ENCODE measurements at places on chromosomes 1 and 21.
A peak's percentile ranks its signal among the peaks of the same experiment; 100 is the strongest.

DNA sequence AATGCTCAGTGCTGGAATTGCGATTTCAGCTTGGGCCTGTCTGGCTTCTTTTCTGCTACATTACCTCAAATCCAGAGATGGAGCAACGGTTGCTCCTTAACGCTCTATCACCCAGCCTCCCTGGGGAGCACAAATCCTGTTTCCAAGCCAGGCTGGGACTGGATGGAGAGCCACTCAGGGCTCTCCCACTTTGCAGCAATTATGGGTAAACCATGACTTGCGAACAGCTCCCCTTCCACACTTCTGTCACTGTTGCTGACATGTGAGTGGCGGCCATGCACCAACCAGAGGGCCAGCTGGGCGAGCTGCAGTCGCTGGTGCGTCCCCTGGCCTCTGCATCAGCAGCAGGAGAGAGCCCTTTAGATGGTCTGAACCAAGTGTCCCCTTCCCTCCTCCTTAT lies 65.1 kb upstream of the RAB4A start:
- DNase-seq: no peak

GRCh38 chr1:171833091-171833825 lies 8.0 kb upstream of the DNM3 start:
- DNase-seq: no peak

DNA sequence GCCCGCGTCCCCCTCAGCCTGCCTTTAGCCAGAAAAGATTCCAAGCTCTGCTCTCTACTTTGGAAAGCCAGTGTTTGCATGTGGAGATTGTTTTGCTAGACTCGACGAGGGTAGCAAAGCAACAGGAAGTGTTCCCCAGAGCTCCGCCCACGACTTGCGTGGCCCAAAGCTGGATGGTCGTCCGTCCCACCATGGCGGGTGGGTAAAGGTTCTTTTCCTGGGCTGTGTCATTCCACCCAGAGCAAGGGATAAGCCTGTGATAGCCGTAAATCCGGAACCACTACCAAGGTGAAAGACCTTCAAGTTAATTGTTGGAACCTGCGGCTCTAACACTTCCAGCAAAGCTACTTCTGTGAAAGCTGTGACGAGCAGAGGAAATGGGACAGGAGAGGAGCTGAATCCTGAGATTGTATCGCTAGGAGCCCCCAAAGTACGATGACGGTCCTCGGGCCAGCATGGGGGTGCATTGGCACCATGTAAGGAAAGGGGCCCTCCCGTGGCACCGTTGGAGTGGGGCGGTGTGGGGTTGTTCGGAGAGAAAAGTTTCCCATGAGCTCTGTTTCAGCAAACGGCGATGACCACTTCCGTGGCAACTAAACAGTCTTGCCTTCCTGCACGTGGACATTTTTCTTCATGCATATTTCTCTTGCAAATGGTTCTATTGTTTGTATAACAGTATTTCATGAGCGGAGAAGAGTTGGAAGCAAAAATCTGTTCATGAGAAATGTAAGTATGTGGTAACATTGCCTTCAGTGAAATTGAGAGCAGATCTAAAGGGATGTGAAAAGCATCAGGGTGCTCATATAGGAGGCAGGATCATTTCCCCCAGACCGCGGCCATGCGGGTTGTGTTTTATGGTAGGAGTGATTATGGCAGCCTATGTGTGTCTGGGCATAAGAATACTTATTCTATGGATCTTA lies 8.4 kb downstream of the MX2 start:
- DNase-seq: peak; percentile 33

DNA sequence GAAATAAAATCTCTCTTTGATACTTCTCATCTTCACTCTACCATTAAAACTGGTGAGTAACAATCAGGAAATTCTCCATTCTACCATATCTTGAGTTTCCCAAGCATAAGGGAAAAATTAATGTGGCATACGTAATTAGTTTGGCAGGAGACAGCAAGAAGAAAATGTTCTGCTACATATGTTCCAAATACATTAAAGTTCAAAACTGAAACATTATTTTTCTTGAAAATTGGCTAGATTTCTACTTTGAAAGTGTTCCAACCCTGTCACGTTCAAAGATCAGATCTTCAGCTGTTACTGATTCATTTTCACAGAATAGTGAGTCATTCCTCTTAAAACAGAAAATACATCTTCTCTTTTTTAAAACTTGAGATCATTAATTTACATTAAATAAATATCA lies 48.5 kb downstream of the PIGK start:
- no peak for DNase-seq

Measured in CD4-positive, alpha-beta T cell treated with Interleukin-4 for 4 hours (primary cell).